AML-193 (cell line): ENCODE measurements at places on chromosomes 12 and 14.
A peak's percentile ranks its signal among the peaks of the same experiment; 100 is the strongest.

DNA sequence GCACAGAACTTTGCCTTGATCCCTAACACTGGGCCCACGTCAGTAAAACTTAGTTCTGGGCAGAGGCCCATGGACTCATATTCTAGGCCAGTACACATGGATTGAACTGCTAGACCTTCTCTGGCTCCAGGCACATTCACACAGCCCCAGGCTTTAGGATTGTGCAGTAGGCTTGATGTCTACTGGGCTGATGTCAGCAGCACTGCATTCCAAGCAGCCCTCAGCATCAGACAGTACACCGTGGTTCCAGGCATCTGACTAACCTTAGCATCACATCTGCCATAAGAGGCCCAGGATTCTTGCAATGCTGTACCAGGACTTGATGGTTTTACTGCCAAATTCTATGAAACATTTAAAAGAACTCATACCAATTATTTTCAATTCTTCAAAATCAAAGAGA lies 301.9 kb downstream of the CCER1 start:
- DNase-seq, result no peak

- no peak for DNase-seq
Observed at GRCh38 chr14:70654632-70655031, 12.9 kb downstream of the TTC9 start.

GRCh38 chr14:59127437-59127732 lies 61.1 kb upstream of the DAAM1 start:
- DNase-seq, result no peak

DNA sequence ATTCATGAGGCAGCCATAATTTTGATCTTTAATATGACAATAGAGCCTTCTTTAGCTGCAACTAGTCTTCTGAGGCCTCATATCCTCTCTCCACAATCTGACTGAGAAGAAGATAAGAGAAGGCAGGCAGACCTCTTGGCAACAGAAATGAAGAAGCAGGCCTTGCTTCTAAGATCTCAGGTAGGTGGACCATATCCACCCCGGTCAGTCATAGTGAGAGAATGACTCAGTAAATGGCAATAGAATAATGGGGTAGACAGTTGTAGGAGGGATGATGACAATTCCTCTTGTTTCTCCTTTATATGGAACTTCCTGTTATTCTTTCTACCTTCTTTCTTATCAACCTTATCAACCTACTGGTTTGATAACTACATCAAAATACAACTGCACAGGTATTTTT lies 246.7 kb upstream of the G2E3 start:
- no peak for DNase-seq

DNA sequence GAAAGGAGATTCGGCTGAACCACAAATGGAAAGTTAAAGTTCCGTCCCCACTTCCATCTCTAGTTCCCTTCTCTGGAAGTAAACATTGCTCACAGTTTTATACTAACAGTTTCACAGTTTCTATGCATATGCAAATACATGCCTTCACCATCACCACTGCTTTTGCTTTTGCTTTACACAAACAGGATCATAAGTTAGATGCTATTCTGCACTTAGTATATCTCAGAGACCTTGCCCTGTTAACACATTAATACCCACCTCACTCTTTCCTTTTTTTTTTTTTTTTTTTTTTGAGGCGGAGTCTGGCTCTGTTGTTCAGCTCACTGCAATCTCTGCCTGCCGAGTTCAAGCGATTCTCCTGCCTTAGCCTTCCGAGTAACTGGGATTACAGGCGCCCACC lies 890 bp downstream of the TEP1 start:
- DNase-seq, result no peak

DNA sequence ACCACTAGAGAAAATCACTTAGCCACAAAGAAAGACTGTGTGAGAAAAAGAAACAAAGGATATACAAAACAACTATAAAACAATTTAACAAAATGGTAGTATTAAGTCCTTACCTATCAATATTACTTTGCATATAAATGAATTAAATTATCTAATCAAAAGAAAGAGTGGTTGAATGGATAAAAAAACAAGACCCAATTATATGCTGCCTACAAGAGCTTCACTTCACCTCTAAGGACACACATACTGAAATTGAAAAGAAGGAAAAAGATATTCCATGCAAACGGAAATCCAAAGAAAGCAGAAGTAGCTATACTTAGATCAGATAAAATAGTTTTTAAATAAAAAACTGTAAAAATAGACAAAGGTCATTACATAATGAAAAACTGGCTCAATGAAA lies 134.9 kb upstream of the CCDC196 start:
- DNase-seq, result no peak

DNA sequence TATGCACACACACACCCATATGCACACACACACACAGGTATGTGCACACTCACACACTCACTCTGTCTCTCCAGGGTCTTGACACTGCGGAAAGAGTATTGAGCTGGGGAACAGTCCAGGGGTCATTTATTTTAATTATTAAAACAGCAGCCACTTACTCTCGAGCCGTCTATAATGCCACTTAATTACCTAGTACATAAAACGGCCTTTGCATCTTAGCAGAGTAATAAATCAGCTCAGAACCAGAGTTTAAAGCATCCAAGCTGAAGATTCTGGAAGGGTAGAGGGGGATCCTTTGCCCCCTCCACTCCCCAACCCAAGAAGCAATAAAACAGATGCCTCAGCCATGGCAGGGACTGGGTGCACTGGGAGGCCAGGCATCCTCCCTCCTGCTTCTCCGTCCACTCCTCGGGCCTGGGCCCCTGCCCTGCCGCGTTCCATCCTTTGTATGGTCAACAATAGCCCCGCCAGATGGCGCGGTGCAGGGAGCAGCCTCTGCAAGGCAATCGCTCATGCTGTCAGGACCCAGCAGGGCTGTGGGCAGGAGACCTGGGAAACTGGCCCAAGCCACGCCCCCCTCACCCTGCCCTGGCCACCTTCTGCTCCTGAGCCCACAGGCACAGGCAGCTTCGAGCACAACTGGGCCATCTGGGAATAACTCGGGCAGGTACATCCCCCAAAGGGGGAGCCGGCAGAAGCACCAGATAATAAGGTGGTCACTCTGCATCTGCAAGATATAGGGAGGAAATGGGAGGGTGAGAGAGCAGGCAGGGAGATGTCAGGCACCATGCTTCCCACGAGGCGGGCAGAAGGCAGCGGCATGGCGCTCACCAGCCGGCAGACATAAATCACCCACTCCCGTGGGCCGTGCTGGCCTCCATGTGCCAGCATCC lies 40.9 kb downstream of the CCDC85C start:
- DNase-seq, result no peak

DNA sequence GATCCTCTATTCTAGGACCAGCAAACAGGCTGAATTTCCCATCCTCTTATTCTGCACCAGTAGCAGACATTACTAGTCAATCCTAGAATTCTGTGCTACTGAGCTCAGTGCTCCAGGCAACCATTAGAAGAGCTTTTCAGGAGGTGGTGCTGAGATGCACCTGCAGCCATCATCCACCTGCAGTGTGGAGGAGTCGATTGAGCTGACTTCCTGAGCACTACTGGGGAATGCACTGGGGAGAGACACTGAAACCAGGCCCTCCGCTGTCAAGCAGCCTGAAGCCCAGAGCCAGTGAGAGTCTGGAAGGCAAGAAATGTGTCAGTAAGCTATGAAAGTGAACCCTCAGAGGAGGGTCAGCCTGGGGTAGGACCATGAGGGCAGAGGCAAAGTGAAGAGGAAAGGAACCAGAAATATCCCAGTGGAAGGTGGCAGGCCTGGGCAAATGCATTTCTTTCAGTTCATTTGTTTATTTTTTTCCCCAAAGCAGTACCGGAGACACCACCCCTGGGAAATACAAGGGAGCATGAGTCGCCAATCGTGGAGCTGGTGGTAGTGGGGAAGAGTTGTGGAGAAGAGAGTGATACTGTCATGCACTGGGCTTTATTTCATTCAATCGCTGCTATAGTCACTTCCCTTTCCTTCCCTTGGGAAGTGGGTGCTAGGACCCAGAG lies 23.0 kb upstream of the SERPINA4 start:
- DNase-seq, result no peak

- no peak for DNase-seq
Observed at GRCh38 chr14:103372552-103373304, 12.5 kb upstream of the MARK3 start.

- no peak for DNase-seq
Observed at GRCh38 chr12:113488322-113488721, 16.7 kb upstream of the LHX5 start.

GRCh38 chr12:15631007-15631715 lies 158.0 kb downstream of the EPS8 start:
- DNase-seq, result no peak

GRCh38 chr12:128690641-128691040 lies 133.1 kb downstream of the SLC15A4 start:
- no peak for DNase-seq

DNA sequence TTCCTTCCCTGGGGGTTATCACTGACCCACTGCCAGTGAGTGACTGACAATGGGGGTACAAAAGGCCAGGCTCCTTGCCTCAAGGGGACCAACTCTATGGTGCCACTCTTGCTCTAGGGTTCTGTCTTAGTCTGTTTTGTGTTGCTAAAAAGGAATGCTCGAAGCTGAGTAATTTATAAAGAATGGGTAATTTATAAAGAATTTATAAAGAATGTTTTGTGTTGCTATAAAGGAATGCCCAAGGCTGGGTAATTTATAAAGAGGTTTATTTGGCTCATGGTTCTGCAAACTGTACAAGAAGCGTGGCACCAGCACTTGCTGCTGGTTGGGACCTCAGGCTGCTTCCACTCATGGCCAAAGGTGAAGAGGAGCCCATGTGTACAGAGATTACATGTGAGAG lies 15.8 kb upstream of the RASSF8 start:
- DNase-seq, result no peak

DNA sequence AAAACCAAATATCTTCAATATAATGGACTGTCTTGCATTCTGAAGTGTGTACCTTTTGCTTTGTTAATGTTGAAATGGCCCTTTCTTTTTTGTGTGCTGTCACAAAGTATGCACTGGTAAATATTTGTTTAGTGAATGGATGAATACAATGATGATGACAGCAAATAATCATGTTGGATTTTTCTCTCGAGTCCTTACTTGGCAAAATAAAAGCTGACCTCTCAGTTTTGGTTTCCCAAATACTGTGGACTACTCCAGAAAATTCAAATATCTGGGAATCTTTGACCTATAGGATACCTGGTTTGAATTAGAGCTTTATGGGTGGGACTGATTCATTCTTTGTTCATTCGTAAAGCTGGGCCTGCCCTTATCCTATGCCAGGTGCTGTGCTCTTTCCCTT lies 5.5 kb downstream of the UBE3B start:
- no peak for DNase-seq

GRCh38 chr12:25957793-25958427 lies 572 bp upstream of the RASSF8 start:
- DNase-seq, result no peak

- DNase-seq, result no peak
Observed at GRCh38 chr12:66066137-66066928, 64.2 kb downstream of the LLPH start.

DNA sequence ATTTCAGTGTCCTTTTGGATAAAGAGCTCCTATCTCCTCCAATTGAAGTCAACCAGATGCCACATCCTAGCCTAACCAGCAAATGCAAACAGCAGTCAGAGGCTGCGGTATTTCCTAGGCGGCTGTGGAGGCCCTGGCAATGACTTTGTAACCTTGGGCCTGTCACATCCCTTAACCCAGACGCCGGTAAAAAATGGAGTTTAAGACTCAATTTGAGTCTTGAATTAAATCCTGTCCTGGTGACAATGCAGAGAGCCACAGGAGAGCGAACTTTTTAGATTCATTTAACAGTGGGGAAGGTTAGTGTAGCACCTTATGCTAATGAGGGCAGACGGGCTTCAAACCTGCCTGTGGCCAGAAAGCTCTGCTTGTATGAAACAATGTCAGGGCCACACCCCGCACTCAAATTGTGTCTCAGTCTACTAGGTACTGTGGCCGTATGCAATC lies 1.3 kb downstream of the C12orf75 start:
- no peak for DNase-seq

GRCh38 chr12:110846615-110847566 lies at the start of gene CCDC63:
Gene CCDC63 (plus strand): TSS chr12:110846987. CDS start chr12:110852955, 5,968 bp downstream.
- DNase-seq, result no peak

- no peak for DNase-seq
Observed at GRCh38 chr12:85016413-85016812, 19.7 kb downstream of the TSPAN19 start.

DNA sequence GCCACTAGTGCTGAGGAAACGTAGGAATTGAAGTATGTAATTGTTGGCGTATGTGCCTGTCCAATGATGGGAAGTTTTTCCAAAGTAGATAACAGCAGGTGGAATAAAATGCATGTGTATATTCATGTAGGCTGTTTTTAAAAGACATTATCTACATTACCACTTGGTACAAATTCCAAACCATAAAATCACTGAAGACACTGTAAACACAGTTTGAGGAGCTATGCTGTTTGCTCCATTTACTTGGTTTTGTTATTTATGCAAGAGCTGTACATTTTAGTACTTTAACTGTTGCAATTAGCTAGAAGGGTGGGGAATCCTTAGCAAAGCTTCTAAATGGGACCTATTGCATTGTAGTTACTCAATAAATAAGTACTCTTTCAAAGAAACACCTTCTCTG lies 274.5 kb upstream of the DIO2 start:
- no peak for DNase-seq

GRCh38 chr14:92789457-92790089 lies 4.5 kb upstream of the GOLGA5 start:
- no peak for DNase-seq

DNA sequence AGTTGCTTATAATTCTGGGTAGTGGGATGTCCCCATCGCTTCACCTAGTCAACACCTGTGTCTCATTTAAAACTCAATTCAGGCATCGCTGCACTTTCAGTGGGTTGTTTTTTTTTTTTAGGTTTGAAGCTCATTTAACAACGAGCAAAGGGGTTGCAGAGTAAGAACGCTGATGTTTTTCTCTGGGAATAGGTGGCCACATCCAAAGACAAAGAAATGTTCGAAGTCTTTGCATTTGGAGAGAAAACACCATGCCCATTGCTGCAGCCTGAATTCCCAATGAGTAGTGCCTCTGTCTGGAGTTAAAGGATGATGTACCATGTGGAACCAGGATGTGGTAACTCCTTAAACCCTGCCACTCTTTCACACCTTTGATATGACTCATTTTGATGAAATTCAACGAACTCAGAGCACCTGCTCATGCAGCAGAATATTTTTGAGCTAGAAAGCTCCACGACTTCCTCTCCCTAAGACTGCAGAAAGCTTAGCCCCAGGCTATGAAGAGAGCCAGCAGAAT lies 35.1 kb upstream of the BATF start:
- DNase-seq, result peak; percentile 39

DNA sequence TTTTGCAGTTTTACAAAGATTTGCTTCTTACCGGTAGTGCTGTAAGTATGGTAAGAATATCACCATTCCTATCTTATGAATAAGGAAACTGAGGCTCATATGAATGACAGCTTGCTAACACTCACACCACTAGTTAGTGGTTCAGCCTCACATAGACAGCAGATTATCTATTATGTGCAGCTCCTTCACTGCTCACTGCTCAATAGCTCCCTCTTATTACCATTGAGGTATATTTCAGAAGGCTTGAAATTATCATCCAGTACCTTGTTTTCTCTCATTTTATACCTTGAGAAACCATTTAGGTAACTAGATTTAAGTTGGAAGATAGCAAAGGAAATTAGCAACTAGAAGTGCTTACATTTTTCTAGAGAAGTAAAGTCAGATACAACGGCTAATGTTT lies 15.5 kb downstream of the RIC8B start:
- no peak for DNase-seq

GRCh38 chr12:39144613-39145061 lies 239.2 kb upstream of the CPNE8 start:
- no peak for DNase-seq
